Myocyte (in vitro differentiated cells): ENCODE measurements at places on chromosomes 1 and 21. TPM values are rescaled to one million over a fixed set of nuclear protein-coding genes. Genes with fewer than 3 reads are reported as not detected.

DNA sequence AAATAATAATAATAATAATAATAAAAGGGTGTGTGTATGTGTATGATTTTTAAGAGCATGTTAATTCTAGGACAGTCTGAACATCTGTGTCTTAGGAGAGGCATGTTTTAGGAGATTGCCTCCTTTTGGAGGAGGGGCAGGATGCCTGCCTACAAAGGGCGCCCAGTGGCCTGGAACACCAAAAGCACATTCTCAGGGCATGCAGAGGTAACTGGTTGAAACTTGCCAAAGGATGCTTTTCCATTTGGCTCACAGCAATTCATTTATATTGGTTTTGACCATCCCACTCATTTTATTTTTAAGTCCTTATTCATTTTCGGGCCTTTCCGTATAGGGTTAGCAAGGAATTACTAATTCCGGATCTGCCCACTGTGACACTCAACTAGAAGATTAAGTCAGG lies 21.1 kb upstream of the LAMC2 start:
- no peak for DNase-seq

GRCh38 chr1:31792541-31792940 lies 23.3 kb downstream of the SPOCD1 start:
- DNase-seq = no peak

DNA sequence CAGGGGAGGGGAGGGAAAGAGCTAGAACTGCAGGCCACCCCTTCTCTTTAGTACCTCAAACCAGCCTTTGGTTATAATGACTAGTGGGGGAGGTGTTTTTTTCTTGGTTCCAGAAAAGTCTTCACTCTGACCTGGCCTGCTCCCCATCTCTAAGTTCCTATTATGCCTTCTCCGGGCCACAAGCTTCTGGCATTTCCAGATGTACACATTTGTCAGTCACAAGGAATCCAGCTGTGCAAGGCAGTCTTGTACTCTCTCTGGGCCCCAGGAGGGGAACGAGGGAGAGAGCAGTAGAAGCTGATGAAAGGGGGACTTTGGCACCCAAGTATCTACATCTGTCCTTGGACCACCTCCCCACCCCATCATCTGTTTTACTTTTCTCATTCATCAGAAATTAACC lies 2.7 kb upstream of the FALEC start:
- DNase-seq = no peak

The ATAD3A gene
- 31.3 and 41.9 TPM in 2 replicates for total RNA-seq

- no peak for DNase-seq
Observed at GRCh38 chr21:36722370-36723368, 23.8 kb downstream of the SIM2 start.

The ATG4C gene
- total RNA-seq = 9.8 and 13.0 TPM in 2 replicates

GRCh38 chr1:33276573-33277298 lies 20.4 kb downstream of the ZNF362 start:
- DNase-seq = no peak

GRCh38 chr1:47252795-47253194 lies 20.8 kb upstream of the TAL1 start:
- no peak for DNase-seq

DNA sequence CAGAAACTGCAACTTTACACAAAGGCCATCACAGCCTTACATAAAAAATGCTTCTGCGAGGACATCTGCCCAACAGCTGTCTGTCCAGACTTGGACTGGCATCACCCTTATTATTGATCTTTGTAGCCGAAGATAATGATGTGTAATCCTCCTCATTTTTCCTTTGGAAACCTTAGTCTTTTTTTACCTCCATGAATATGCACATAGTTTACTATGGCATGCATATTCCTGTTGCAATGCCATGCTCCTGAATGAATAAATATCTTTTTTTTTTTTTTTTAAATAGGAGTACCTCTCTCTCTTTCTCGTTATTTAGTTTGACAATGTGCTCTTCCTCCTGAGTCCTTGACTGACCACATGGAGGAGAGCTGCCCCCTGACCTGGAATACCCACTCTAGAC lies 409.6 kb upstream of the USP24 start:
- DNase-seq = no peak

The SYT14 gene
- 6.8 and 11.3 TPM in 2 replicates for total RNA-seq

The KRTAP12-1 gene
- total RNA-seq = not detected in 2 replicates

The RNU1-4 gene
- not detected in 2 replicates for total RNA-seq

The GCSAML gene
- total RNA-seq = not detected in 2 replicates

DNA sequence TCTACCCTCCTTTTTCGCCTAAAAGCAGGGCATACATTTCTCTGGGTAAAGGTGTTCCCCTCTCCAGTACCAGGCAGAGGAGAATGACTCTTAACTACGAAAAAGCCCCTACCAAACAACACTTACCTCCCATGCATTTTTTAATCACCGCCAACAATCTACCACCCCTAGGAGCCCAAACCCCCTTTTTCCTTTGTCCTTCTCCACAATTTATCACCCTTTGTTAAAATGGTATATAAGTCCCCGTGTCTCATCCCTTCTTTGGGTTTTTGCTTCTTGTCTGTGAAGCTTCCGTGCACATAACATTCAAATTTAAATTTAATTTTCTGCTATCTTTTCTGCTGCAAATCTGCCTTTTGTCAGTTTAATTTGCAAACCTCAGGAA lies 27.6 kb upstream of the COL18A1 start:
- DNase-seq = no peak

GRCh38 chr1:248243204-248243603 lies 12.0 kb downstream of the OR2M4 start:
- peak; percentile 53 for DNase-seq

The C1orf87 gene
- 0.35 and 0.36 TPM in 2 replicates for total RNA-seq

DNA sequence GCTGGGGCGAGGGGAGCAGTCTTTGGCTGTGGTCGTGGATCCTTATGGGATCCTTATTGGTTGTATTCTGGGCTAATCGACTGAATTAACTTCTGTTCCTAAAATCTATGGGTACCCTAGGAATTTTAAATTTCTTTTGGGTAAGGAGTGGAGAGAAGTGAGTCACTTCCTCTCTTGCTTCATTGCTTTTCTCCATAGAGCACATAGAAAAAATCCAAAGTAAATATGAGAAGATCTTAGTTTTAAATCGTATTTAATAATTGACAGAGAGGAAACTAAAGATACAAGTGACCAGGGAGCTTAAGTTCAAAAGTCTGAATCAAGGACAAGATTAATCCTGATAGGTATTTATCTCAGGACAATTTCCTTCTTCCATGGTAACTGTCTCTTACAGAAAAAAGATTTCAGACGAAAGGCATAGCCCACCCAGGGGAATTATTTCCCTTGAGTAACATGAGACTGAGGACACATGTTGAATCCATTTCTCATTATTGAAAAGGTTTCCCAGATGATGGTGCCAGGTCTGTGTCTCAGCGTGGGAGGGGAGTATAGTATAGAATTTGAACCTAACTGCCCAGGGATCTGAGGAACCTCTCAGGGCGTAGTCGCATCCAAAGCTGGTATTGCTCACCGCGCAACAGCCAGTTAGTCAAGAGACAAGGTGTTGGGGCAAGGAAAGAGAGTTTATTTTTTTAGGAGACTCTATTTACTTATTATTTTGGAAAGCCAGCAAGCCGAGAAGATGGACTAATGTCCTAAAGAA lies 28.7 kb upstream of the FASLG start:
- DNase-seq = no peak

DNA sequence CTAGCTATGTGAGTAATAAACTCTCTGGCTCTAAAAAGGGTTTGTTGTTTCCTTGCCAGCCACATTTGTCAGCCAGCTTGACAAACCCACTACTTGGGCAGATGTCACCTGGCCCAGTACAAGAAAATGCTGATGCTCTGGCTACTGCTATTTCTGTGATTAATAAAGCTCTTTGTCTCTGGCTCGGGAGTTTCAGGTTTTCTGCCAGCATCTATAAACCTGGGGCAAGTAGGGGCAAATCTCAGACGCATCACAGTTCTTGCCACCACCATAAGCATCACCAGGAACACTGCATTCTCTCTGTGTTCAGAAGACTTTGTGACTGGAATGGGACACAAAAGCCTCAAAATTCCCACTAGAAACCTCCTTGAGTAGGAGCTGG lies 2.5 kb downstream of the ITLN2 start:
- DNase-seq = no peak

DNA sequence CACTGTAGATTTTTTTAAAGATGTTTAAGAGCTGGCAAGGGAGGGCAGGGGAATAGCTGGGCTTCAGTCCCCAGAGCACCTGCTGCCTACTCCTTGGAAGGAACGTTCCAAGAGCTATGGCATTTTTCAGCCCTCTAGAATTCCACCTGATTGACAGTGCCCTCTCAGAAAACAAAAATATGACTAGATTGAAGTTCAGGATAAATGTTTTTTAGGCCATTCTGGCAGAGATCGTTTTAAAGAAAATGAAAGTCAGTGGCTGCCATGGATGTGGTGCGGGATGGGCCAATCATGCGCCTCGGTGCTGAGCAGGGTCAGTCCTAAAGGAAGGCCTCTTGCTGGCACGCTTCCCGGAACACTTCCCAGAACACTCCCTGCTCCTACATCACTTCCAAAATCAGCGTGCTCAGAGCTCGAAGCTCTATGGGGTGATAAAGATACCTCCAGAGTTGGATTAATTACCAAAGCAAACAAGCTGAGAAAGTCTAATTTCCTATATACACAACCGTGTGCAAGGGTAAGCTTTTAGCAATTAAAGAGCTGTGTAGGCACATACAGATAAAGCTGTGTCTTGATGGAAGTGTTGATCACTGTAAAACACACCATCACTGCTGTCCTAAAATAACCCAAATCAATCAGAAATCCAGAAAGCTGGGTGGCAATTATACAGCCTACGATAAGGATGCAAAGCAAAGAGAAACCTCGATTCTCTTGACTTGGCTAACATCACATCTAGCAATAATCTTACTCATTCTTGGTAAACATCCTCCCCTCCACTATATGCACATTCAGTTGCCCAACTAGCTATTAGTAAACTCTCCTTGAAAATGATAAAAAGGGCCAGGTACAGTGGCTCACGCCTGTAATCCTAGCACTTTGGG lies 34.6 kb downstream of the TGFBR3 start:
- peak; percentile 82 for DNase-seq

The CSTB gene
- 6.9 and 12.5 TPM in 2 replicates for total RNA-seq

GRCh38 chr1:168654198-168654915 lies 74.6 kb downstream of the DPT start:
- DNase-seq = no peak

The TFF3 gene
- total RNA-seq = 0.83 and 3.1 TPM in 2 replicates

DNA sequence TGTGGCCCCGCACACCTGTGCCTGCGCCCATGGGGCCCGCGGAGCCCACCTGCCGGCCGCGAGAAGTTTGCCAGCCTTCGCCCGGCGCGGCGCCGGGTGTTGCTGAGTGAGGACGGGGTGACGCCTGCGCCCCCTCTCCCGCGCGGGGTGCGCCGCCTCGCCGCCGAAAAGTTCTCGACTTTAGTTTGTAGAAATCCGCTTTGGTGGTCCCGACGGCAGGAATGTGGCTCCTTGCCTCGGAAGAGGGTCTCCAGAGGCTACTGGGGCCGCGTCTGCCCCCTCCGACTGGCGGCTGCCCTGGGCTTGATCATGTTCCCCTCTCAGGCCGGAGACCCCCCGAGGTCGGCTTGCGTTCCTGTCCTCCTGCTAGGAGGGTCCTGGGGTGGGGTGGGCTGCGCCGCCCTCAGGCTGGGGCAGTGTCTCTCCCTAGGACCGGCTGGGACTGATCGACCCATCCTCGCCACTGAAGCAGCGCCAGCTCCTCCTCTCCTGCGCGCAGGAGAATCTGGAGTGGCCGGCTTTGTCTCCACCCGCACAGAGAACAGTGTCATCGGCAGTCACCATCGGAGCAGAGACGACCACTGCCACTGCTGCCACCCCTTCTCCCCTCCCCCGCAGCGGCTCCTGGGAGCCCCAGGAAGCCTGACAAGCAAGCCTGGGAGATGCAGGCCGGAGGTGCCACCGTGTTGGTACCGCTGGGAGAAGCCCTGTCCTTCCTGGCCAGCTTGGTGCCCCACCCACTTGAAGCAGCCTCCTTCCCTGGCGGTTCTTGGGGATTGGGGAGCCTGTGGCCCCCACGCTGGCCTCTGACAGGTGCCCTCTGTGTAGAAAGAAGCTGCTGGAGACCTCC lies 553 bp upstream of the SLC30A2 start:
- DNase-seq = no peak

DNA sequence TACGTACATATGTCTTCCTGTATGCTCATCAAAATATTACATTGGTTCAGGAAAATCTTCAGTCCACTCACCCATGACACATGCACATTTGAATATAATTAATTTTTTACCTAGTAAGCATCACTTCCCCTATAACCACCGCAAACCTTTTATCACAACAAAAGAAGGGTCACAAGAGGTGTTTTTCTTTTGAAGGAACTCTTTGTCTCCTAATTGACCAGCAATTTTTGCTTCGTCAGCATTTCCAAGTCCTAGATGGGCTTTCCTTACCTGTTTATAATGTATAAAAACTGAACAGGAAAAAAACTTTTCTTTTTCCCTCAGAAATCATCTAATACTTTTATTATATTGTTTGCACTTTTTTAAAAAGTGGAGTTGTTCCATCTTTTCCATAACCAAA lies 631.3 kb downstream of the PLA2G4A start:
- no peak for DNase-seq

The FCN3 gene
- total RNA-seq = not detected in 2 replicates

GRCh38 chr1:177983482-177984135 lies 13.8 kb upstream of the SEC16B start:
- DNase-seq = peak; percentile 67

The GRIK3 gene
- not detected in 2 replicates for total RNA-seq

- no peak for DNase-seq
Observed at GRCh38 chr1:218217040-218217439, 68.1 kb upstream of the RRP15 start.

The SWT1 gene
- total RNA-seq = 4.6 and 6.7 TPM in 2 replicates

The SV2A gene
- total RNA-seq = 3.0 and 4.0 TPM in 2 replicates

The SRGAP2B gene
- 24.4 and 32.0 TPM in 2 replicates for total RNA-seq
